ENCODE measurements at places on chromosomes 4 and X.

DNA sequence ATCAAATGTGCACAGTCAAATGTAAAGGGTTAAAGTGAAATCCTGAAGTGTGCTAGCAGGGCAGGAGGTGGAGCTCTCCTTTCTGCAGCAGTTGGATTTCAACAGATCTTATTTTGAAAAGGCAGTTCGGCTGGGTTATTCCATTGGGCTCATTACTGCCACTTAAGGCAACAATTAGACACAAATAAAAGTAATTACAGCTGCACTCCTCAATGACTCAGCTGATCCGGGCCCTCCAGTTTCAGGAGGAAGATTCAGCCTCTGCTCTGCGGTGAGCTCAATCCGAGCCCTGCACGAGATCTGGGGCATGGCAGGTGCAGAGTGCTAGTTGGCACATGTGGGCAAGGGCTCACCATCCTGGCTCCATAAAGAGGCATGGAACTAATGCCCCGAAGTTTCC is 85.4 kb downstream of the PHKA2 start:
- DNase-seq, result no peak

DNA sequence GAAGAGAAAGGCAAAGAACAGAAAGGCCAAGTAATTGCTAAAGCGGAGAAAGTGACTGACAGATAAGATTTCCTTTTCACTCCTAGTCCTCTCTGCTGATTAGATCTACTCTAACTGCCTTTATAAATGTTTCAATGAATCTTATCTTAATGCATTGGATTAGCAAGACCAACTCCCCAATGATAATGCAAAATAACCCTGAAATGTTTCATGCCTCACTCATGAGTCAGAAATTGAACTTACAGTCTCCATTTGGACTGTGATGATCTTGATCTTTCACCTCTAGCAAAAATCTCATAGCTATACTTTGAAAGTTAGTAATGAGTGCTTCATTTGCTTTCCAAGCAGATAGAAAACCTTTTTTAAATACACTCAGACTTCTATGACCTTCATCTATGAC is 26.5 kb downstream of the SLC10A7 start:
- no peak for DNase-seq

GRCh38 chrX:72026341-72027023 is 105.2 kb downstream of the RTL5 start:
- no peak for DNase-seq

GRCh38 chr4:128512767-128513322 is 225.2 kb upstream of the PGRMC2 start:
- DNase-seq, result no peak

DNA sequence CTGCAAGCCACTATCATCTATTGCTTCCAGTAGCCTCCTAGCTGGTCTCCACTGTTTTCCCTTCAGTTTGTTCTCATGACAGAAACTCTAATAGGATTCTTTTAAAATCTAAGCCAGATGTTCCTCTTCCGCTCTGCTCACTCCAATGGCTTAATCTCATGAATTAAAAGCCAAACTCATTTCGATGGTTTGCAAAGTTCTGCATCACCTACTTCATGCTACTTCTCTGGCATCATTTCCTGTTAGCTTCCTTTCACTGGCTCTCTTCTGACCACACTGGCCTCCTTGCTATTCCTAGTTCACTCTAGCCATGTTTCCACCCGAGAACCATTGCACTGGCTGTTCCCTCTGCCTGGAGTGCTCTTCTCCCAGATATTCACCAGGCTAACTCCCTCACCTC is 102.0 kb upstream of the LSM6 start:
- DNase-seq, result no peak

DNA sequence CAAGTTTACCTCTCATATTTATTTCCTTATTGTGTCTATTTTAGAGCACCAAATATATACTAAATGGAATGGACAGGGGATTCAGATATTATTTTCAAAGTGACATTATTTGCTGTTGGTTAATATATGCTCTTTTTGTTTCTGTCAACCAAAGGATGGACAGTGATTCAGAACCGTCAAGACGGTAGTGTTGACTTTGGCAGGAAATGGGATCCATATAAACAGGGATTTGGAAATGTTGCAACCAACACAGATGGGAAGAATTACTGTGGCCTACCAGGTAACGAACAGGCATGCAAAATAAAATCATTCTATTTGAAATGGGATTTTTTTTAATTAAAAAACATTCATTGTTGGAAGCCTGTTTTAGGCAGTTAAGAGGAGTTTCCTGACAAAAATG is 6.2 kb downstream of the FGB start:
- no peak for DNase-seq
